ENCODE measurements at places on chromosomes 1 and 21. TPM values are rescaled to one million over a fixed set of nuclear protein-coding genes. Genes with fewer than 3 reads are reported as not detected.

GRCh38 chr1:239308701-239309333 lies 77.6 kb upstream of the CHRM3 start:
- no peak overlapping the region for H3K27ac ChIP-seq
- no peaks in the 10 kb centered on the region for H3K4me1 ChIP-seq
- no peak overlapping the region for H3K4me3 ChIP-seq
- no peaks in the 10 kb centered on the region for H3K27me3 ChIP-seq
- DNase-seq, result peak; percentile 41

DNA sequence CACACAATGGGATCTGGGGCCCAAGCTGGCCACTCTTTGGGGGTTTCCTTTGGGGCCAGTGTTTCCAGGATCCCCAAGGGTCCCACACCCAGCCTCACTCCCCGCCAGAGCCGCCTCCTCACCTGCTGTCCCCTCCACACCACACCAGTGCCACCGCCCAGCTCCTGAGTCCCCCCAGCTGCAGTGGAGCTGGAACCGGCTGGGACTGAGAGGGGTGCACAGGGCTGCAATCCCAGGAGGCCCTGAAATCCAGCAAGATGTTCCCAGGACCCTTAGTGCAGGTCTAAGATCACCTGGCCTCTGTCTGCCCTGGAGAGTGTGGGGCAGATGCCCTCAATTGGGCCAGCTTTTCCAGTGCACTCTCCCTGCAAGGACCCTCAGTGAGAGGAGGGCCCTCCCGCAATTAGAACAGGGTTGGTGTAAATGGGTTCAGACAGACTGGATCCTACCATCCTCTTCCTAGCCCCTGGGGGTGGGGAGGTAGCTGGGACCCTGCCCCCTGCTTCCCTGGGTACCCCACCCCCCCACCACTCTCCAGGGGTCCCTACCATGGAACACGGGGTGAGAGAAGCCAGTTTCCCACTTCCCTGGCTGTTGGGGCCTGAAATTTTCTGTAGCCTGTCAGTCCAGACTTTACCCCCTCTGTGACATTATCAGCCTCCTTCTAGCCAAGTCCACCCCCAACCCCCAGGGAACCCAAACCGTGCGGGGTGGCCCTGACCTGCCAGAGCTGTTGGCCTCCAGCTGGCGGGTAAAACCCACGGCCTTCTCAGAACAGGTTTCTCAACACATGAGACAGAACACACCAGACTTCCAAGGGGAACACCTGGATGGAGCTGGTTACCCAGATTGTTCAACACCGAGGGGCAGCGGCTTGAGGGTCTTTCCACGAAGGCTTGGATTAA lies 7.0 kb downstream of the KRTAP10-12 start:
- no peaks in the 10 kb centered on the region for H3K36me3 ChIP-seq
- no peak overlapping the region for H3K27ac ChIP-seq
- peaks cover 24% of the 10 kb centered on the region for H3K27me3 ChIP-seq
- no peaks in the 10 kb centered on the region for H3K4me1 ChIP-seq

DNA sequence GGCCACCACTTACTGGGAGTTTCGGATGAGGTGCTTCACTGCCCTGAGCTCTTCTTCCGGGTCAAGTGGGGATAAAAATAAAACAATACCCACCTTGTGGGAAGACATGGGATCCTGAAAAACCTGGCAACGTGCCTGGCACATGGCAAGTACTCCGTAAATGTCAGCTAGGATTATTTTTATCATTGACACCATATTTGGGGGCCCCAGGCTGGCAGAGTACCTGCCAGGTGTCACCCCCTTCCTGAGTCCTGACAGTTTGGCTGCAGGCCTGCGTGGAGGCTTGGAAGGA lies 9.2 kb upstream of the EPHA2 start:
- no peak for DNase-seq
- no peak overlapping the region for H3K27ac ChIP-seq
- H3K36me3 ChIP-seq, result no peaks in the 10 kb centered on the region

CIART gene
- 0.51 TPM for total RNA-seq

CFAP107 gene
- not detected for total RNA-seq

- H3K4me1 ChIP-seq, result peaks cover 12% of the 10 kb centered on the region
- peaks cover 9% of the 10 kb centered on the region for H3K36me3 ChIP-seq
- H3K27ac ChIP-seq, result no peak overlapping the region
- H3K27me3 ChIP-seq, result no peaks in the 10 kb centered on the region
- H3K4me3 ChIP-seq, result no peak overlapping the region
Measured at GRCh38 chr21:36075953-36076352, 6.1 kb downstream of the CBR1 start.

All from liver (tissue), 10 donors.